ENCODE measurements at places on chromosomes 4 and X. TPM values are rescaled to one million over a fixed set of nuclear protein-coding genes. Genes with fewer than 3 reads are reported as not detected.

GRCh38 chr4:955931-956381, 17.4 kb downstream of the DGKQ start:
- H3K36me3 ChIP-seq, result no peaks in the 10 kb centered on the region
- no peaks in the 10 kb centered on the region for H3K4me1 ChIP-seq
- no peak overlapping the region for H3K4me3 ChIP-seq
- no peak for DNase-seq

The CITED1 gene
- total RNA-seq, result 0.40 TPM

- no peaks in the 10 kb centered on the region for H3K27me3 ChIP-seq
- H3K36me3 ChIP-seq, result no peaks in the 10 kb centered on the region
- no peak for DNase-seq
- no peak overlapping the region for H3K4me3 ChIP-seq
- H3K27ac ChIP-seq, result no peak overlapping the region
Measured at GRCh38 chr4:53484911-53485657, 106.2 kb downstream of the LNX1 start.

GRCh38 chr4:37455301-37456131, 211.0 kb downstream of the NWD2 start:
- no peak overlapping the region for H3K27ac ChIP-seq
- H3K4me3 ChIP-seq, result peak overlapping the region; percentile 70
- no peak for DNase-seq
- H3K27me3 ChIP-seq, result 0 out of 2 replicates have a peak, but pooled peaks cover 3% of the 10 kb centered on the region
- H3K36me3 ChIP-seq, result no peaks in the 10 kb centered on the region
- H3K4me1 ChIP-seq, result peaks cover 23% of the 10 kb centered on the region

DNA sequence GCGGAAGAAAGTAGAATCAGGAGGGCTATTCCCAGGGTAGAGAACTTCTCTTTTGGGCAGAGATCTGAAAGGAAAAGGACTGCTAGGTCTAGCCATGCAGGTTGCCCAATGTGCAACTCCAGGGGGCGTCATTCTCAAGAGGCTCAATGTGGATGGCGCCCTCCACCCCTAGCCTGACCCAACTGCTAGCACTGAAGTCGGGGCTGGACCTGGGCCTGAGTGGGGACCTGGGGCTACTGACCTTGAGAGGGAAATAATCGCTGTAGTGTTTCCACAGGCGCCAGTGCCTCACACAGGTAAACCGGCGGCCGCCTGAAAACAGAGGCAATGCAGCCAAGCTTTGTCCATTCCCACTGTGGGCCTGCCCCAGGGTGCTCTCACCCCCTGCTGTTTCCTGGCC, 6.1 kb downstream of the AWAT2 start:
- peaks cover 51% of the 10 kb centered on the region for H3K4me1 ChIP-seq
- DNase-seq, result no peak

GRCh38 chr4:11348449-11349088, 80.1 kb downstream of the HS3ST1 start:
- H3K36me3 ChIP-seq, result no peaks in the 10 kb centered on the region
- no peaks in the 10 kb centered on the region for H3K27me3 ChIP-seq
- H3K4me3 ChIP-seq, result no peak overlapping the region
- H3K4me1 ChIP-seq, result no peaks in the 10 kb centered on the region

The RBMXL3 gene
- not detected for total RNA-seq

DNA sequence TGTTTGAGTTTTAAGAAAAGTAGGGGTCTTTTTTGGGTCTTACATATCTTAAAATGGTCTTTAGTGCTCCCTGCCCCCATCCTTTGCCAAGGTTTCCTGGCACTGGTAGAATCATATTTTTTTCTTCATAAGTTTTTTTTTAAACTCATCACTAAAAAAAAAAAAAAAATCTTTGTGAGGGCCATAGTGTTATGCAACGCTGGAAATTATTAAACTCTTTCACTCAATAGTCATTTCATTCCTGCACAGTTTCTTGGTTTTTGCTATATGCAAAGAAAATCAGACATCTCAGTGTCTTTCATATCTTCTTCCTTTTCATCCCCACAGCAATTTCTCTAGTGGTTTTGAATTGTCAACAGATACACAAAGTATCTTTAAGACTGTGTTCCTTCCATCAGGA, 95.6 kb downstream of the TMA16 start:
- peaks cover 12% of the 10 kb centered on the region for H3K4me1 ChIP-seq
- H3K27me3 ChIP-seq, result no peaks in the 10 kb centered on the region
- DNase-seq, result no peak
- no peaks in the 10 kb centered on the region for H3K36me3 ChIP-seq

DNA sequence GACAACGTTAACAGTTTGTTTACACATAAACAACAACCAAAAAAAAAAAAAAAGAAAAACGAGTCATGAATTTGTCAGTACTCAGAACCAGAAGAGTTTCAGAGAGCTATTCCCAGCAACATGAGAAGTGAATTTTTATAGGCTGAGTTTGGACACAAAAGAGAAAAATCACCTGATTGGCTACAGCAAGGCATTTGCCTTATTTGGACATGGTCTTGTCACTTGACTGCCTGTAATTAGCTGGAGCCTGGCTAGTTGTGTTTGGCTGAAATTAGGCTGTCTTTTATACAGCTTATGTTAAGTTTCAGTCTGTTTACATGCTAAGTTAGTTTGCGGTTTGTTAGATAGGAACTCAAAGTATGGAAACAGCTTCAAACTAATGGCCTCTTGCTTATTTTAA, 880 bp upstream of the TEX13A start:
- no peaks in the 10 kb centered on the region for H3K27me3 ChIP-seq
- H3K4me3 ChIP-seq, result no peak overlapping the region
- no peak overlapping the region for H3K27ac ChIP-seq
- no peaks in the 10 kb centered on the region for H3K36me3 ChIP-seq
